ENCODE measurements at places on chromosomes 2 and 18.
A peak's percentile ranks its signal among the peaks of the same experiment; 100 is the strongest.

DNA sequence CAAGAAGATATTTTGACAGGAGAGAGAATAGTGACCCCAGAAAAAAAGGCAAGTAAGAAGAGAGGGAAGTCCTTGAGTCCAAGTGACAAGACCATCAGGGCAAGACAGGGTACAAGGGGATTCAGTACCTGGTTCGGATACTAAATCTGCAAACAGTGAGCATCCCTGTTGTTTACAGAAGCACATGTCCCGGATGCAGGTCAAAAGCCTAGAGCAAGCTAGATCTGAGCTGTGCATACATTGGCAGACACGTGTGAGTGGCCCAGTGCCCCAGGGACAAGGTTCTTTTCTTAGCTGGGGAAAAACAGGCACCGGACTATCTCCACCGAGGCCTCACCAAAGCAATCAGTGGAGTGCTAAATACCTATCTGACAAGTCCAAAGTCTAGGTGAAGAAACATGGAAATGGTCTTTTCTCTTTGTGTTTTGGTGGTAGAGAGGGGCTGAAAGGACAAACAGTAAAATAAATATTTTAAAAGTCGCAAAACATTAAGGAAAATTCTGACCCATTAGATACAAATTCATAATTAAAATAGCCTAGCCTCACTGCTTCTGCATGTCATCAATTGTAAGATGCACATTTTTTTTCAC, 165.2 kb downstream of the SUCLG1 start:
- DNase-seq, result no peak

DNA sequence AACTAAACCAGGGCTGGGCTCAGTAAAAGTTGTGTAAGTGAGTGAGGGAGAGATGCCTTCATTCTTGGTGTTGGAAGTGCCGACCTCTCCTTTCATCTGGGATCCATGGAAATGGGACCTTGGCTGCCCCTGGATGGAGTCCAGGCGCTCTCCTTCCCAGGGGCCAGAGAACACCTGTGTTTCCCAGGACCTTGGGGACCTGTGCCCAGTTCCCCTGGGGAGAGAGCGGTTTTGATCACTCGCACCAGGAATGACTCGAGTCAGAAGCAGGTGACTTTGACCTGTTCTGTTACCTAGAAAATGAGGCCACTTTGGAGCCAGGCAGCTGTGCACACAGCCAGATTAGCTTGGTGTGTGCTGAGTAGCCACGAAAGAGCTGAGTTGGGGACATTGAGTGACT, 97.3 kb downstream of the SH3BP4 start:
- no peak for DNase-seq

GRCh38 chr18:48057018-48057417, 126.6 kb upstream of the SMAD2 start:
- no peak for DNase-seq

DNA sequence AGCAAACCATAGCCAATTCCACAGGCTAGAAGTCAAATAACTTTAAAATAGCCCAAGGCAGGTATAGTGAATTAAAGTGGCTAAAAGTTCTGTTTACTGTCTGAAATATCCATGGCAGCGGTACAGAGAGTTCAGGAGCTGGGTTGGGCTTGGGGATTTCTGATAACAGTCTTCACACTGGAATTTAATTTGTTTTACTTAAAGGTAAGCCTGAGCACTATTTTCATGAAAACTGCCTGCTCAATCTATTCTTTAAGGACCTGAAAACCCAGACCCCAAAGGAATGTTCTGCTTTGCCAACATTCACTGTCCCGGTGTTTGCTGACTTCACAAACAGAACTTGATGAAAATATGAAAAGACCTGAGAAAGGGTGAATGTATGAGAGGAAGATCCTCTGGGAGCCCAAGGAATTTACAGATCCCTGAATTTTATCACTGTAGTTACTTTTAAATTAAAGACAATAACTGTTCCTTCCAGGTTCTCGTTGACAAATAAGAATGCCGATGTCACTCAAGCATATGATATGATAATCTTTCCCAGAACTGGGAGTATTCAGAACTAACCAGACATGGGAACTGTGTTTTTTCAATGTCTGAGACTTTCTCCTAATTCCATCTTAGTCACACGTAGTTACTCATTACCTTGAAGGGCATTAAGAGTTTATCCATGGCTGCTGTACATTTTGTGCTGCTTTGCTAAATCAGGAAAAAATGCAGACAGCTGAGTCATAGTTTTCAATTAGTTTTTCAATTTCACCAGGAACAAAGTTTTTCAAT, 28.3 kb upstream of the ITGB6 start:
- peak; percentile 94 for DNase-seq

DNA sequence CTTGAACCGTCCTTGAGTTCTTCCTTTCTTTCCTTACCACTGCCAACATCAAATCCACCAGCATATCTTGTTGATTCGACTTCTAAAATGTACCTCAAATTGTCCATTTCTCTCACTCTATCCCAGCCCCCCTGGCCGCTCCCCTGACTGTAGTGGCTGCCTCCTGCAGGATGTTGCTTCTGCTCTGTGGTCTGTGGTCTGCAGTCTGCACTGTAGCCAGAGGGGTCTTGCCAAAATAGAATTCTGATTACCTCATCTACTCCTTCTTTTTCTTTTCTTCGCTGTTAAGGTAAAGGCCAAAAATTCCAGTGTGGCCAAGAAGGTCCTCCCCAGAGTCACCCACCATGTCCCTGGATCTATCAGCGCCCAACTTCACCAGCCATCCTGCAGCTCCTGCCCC, 79.5 kb upstream of the ALPP start:
- no peak for DNase-seq

DNA sequence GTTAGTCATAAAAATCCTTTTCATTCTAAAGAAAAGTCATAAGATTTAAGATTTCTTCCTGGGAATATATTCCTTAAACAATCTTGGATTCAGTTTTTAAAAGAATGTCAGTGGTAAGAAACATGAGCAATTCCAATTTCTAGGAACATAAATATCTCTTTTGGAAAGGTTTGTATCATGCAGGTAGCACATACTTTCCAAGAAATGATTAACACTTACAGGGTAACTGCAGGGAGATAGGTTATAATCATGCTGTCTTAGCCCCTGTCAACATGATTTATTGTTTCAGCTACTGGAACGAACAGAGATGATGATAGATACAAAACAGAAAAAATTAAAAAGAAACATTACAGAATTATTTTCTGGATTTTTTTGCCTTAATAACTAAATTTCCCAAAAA, 1537.7 kb downstream of the LRP1B start:
- DNase-seq, result no peak

- DNase-seq, result no peak
These were observed 186.6 kb downstream of the MGAT5 start for GRCh38 chr2:134440336-134440909.

DNA sequence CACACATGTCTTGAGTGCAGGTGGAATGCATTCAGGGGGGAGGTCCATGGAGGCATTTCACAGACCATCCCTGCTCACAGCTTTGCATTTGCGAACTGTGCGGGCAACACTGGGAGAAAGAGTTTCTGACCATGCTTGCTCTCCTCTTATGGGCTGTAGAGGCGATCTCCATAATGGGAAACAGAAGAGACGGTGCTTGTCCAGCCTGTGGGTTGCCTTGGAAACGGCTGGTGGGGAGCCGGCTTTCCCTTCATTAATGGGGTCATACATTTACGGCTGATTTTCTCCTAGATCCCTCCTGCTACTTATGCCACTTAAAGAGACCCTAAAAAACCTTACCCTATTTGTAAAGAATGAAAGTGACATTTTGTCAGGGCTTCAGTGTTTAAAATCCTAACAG, 147.4 kb downstream of the SOX11 start:
- no peak for DNase-seq

GRCh38 chr2:90076311-90076710, 1384.8 kb downstream of the RPIA start:
- no peak for DNase-seq

DNA sequence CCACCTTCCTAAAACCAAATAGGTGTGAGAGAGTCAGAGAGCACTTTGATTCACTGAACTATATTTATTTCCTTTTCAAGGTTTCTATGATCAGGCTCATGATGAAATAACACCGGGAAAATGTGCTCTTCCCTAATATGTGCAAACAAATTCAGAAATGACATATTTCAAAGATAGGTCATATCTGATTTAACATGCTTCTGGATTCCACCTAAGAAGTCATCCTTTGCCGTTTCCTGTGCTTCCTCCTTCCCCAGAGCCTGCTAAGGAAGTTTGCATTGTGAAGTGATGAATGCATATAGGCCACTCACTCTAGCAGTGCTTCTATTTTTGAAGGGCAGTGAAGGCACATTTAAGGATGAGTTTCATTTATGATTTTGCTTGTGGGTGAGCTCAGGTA, 327.6 kb downstream of the TDRD15 start:
- no peak for DNase-seq

DNA sequence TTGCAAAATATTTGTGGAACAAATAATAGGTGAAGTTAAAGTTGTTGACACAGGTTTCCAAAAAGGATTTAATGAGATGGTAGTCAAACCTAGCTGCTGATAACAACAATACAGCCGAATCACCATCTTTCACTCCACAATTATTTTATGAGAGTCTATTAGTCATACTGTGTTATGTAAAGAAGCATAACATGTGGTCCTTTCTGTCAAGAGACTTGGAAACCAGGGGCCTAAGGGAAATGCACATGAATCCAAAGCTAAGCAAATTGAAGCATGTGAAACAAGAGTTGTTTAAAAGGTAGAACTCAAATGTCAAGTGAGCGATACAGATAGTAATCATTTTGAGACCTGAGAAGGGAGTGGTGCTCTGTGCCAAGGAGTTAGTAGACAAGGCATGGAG, 16.0 kb downstream of the CD28 start:
- DNase-seq, result no peak

- no peak for DNase-seq
These were observed 85.0 kb downstream of the WDSUB1 start for GRCh38 chr2:159201360-159202063.

GRCh38 chr2:176132205-176133171, 3.0 kb downstream of the HOXD8 start:
- no peak for DNase-seq

DNA sequence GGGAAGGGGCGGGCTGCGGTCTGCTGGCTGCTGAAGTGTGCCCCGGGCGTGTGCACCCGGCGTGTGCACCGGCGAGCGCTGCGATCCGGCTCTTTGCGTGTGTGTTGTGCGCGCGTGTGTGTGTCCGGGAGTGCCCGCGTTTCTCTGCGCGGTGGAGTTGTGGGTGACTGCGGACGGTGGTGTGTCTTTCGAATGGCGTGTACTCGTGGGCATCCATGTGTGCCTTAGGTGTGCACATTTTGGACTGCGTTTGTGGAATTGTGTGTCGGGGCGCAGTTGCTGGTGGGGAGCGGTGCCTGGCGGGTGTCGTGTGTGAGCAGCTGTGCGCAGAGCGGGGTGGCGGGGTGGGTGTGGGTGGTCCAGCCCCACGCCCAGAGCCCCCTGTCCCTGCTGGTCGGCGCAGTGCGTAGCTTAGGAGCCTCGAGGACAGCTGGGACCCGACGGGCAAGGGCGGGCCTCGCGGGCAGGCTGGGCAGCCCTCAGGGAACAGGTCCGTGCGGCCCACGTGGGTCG, 533 bp downstream of the HPCAL1 start:
- DNase-seq, result no peak

- DNase-seq, result no peak
These were observed 18.0 kb downstream of the LRRC30 start for GRCh38 chr18:7248877-7249276.

GRCh38 chr2:112629823-112630222, 15.9 kb upstream of the SLC20A1 start:
- DNase-seq, result no peak

- no peak for DNase-seq
These were observed 150.5 kb downstream of the MYO5B start for GRCh38 chr18:50044402-50044801.

- DNase-seq, result no peak
These were observed 1.4 kb downstream of the IHH start for GRCh38 chr2:219059375-219059724.

All from adipocyte (in vitro differentiated cells).